ENCODE measurements at places on chromosomes 11 and 22.

GRCh38 chr11:12761029-12761428 lies 86.8 kb downstream of the TEAD1 start:
- DNase-seq = no peak

DNA sequence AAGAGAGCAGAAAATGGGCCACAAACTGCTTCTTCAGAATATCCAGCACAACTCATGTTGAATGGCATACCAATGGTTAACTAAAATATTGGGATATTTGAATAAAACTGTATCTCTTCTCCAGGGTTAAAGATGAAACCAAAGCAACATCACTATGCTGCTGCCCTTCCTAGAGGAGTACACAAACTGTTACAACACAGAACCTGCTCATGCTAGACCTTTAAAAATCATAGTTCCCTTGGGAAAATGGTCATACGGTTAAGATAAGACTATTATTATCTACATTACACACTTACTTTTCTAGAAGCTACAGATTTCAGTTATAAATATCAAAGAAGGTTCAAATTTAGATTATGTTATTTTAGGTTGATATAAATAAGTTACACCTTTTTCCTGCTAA lies 78.6 kb upstream of the TP53AIP1 start:
- no peak for DNase-seq

DNA sequence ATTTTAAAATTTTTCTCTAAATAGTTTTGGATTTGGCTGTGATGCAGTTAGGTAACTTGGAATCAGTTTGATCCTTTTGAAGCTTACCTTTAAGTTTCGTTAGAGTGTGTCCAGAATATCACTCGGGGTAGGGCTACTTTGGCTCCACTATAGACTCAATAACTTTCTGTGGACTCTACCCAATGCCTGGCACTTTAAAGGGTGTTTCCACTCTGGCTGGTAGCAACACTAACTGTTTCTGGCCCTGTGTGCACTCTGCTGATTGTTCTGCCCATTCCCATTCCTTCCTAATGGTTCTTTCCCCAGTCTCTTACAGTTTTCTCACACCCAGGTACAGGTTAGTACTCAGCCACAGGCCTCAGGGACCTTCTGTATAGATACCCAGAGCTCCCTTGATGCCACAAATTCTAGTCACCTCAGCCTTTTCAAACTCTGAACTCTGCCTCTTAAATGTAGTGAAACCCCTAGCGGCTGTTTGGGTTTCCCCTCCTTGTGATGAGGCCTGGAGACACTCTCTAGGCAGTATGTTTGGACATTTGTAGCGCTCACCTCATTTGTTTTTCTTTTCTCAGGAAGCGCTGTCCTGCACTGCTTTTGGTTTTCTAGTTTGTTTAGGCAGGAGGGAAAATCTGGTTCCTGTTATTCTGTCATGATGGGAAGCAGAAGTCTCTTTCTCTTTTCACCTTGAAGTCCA lies 16.8 kb downstream of the CUL5 start:
- no peak for DNase-seq

DNA sequence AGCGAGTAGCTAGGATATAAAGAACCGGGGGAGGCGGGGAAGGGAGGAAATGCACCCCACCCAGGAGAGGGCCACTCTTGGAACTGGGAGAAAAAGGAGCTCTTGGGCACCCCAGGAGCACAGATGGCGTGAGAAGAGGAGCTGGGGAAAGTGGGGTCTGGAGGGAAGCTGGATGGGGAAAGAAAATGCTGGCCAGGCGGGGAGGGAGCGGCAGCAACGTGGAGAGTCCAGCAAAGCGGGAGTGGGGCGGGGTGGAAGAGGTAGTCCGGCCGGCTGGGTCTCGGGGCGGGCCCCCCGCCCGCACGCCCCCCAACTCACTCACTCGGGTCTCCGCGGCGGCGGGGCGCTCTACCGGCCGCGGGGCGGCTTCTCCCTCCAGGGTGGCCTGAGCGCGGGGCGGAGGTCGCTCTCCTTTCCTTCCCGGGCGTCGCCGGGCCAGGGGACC lies 522 bp downstream of the TOB2 start:
- peak; percentile 47 for DNase-seq

DNA sequence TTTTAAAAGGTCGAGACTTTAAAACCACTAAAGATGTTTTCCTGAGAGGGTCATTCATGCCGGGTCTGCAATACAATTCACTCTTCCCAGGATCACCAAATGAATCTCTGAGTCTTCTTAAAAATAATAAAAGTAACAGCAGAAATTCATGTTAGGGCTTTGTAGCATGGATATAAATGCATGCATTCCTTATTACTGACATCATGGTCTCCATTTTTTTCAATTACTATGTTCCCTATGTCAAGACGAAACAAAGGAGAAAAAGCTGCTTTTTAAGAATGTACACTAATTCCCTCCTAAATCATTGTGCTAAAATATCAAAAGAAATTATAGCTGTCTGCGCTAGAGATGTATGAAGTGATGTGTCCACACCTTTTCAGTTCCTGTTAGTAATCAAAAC lies 789.9 kb upstream of the LRRC4C start:
- no peak for DNase-seq

DNA sequence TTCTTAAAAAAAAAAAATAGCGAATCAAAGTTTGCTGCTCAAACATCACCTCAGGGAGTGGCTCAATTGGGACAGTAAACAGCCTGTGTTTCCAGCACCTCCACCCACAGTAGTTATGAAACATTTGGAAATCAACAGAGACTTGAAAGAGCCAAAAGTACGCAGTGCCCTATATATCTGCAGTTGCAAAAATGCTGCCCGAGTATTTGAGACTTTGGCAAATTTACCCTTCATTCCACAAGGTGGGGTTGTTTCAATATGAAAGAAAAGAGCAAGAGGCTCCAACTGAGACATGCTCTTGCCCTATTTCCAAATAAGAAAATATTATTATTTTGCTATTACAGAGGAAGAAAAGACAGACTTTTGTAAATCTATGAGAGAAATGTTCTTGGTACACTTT lies 851.1 kb upstream of the RAG2 start:
- DNase-seq = no peak

DNA sequence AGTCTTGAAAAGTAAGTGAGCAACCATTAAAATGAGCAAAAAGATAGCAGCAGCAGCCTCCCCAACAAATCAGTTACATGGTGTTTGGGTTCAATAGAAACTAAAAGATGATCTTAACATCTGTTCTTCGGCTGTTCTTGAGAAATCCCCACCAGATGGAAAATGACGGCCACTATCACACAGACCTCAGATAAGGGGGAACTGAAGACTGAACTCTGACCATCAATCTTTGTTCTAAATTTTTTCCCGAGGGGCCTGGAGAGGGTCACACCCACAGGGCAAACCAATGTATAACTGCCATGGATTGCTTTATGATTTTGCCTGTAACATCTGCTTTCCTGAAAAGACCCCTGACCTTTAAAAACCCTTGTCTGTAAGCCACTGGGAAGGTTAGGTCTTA lies 624.8 kb upstream of the KIRREL3 start:
- no peak for DNase-seq

DNA sequence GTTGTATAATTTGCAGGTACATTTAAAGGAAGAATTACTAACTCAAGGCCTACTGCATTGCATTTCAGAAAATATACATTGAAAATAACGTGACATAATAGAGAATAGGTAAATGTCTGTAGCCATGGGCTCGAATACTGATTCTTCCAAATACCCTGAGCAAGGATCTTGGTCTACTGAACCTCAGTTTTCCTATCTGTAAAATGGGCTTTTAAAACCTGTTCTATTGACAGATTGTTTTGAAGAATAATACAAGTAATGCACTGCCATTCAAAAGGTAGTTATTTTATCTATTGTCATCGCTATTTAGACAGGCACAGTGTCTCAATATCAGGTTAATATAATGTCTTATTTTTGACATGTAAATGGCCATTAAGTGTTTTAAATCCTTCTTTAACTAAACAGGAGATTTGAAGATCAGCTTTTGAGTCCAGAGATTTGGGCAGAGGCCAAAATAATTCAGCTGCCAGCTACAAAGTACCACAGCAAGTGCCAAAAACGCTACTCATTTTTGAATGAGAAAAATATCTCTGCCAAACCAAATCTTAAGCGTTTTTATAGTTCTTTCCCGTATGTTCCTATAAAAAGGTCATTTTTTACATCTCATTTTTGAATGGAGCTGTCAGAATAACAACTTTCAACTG lies 56.7 kb downstream of the CTSC start:
- DNase-seq = no peak

- DNase-seq = no peak
Measured at GRCh38 chr11:14655435-14655834, 11.8 kb downstream of the PDE3B start.

GRCh38 chr11:2220173-2220771 lies 48.7 kb upstream of the TH start:
- DNase-seq = no peak

DNA sequence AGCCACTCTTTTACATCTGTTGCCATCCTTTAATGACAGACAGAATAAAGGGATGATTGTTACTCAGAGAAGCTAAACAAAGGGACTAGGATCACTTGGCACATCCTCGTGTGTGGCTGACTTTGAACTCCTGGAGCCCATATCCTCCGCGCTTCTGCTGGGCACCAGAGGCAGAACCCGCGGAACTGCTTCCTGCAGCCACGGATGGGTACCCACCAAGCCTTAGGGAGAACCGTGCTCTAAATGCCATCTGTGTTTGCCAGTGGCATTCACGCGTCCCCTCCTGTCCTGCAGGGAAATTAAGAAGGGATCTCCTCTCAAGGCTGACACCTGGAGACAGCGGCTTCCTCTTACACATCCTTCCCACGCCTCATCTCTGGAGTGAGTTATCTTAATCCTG lies 294.4 kb downstream of the NTM start:
- DNase-seq = no peak

- peak; percentile 47 for DNase-seq
Measured at GRCh38 chr11:103601225-103601846, 435.1 kb upstream of the DDI1 start.

- DNase-seq = peak; percentile 95
Measured at GRCh38 chr22:37676736-37677492, 1.5 kb downstream of the LGALS1 start.

DNA sequence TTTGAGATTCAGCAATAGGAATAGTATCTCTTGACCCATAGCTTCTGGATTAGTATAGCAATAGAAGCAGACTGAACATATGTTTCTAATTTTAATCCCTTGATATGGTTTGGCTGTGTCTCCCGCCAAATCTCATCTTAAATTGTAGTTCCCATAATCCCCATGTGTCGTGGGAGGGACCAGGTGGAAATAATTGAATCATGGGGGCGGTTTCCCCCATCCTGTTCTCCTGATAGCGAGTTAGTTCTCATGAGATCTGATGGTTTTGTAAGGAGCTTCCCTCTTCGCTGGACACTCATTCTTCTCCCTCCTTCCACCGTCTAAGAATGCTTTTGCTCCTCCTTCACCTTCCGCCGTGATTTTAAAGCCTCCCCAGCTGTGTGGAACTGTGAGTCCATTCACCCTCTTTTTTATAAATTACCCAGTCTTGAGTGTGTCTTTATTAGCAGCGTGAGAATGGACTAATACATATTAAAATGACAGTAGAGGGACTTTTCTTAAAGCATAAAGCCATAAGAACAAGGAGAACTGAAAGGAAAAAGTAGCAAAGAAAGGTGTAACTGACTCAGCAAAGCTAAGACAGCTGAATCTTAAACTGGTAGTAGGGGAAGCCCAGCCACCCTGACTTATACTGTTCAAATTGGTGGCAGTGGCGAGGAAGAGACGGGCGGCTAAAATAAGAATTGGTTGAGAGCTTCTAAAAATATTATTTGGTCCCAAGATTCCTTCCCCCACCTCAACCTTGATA lies 20.3 kb upstream of the SLN start:
- DNase-seq = no peak

- no peak for DNase-seq
Measured at GRCh38 chr11:12212821-12213185, 102.4 kb downstream of the MICAL2 start.

DNA sequence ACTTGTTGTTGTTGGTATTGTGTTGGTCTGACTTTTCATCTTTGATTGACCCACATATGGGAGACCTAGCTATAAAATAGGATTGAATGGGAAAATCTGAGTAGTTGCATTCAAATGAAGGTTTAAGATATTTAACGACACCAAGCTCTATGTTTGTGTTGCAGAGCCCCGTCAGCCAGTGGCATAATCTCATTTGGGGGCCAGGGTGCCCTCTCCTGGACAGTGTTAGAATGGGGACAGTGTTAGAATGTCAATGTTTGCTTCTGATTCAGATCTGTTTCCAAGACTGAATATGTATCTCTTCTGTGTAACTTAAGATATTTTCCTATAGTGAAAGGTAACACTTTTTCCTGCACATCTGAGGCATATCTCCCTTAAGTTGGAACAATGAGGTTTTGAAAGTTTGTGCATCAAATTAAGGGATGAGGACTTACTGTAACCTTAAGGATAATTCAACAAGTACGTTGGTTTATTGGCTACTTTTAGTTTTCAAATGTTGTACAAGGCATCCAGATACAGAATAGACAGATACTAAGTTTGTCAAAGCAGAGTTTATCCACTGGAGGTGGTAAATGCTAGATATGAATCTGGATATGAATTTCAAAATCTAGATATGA lies 5.3 kb upstream of the OR52M1 start:
- DNase-seq = peak; percentile 68

- peak; percentile 35 for DNase-seq
Measured at GRCh38 chr11:111379602-111380136, 594 bp upstream of the POU2AF1 start.

GRCh38 chr22:45998638-45999378 lies 21.8 kb upstream of the WNT7B start:
- no peak for DNase-seq

GRCh38 chr11:48018528-48019216 lies 38.3 kb downstream of the PTPRJ start:
- no peak for DNase-seq

DNA sequence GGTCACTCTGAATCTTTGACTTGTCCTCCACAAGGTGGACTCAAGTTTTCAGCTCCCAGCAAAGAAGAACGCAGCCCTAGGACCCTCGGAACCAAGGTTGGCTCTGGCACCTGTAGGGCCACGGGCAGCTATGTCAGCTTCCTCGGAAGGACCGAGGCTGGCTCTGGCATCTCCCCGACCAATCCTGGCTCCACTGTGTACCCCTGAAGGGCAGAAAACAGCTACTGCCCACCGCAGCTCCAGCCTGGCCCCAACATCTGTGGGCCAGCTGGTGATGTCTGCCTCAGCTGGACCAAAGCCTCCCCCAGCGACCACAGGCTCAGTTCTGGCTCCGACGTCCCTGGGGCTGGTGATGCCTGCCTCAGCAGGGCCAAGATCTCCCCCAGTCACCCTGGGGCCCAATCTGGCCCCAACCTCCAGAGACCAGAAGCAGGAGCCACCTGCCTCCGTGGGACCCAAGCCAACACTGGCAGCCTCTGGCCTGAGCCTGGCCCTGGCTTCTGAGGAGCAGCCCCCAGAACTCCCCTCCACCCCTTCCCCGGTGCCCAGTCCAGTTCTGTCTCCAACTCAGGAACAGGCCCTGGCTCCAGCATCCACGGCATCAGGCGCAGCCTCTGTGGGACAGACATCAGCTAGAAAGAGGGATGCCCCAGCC lies 2.2 kb downstream of the INPP5J start:
- DNase-seq = no peak

- DNase-seq = peak; percentile 64
Measured at GRCh38 chr11:35214792-35215193, 75.8 kb downstream of the CD44 start.

DNA sequence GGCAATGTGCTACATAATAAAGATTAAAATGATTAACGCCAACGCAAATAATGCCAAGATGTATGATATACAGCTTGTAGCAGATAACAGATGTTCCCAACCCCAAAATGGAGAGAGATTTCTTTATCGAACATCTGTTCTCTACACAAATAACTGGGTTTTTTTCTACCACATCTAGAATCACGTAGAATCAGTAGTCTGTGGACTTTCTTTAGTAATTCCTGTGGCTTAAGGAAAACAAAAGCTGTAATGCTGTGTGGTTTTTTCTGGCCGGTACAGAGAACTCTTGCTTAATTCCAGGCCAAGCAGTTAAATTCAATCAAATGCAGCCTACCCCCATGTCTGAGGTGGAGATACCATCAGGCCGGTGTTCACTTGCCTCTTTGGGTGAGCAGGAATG lies 303.4 kb downstream of the FAT3 start:
- no peak for DNase-seq
